ENCODE measurements at places on chromosomes 12 and 14.

- DNase-seq, result no peak
Observed at GRCh38 chr12:14663002-14663401, 33.4 kb downstream of the GUCY2C start.

GRCh38 chr12:126492181-126492580 lies 1426.9 kb downstream of the AACS start:
- DNase-seq, result no peak

DNA sequence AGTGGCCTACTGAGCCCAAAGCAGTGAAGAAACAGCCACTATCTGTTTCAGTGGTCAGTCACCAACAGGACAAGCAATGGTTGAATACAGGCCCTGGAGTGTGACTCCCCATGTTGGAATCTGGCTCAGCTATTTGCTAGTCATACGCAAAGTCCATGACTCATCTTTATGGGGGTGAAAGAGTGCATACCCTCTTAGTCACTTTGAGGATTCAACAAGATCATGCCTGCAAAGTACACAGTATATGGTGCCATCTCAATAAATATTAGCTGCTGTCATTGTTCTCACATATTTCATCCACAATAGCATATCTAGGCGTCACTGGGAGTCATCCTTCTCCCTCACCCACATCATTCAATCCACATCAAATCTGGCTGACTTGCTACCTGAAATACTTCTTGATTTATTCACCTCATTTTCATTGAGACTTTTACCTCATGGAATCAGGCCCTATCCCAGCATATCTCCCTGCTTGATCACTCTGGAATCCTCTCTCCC lies 26.4 kb upstream of the STAB2 start:
- DNase-seq, result no peak

DNA sequence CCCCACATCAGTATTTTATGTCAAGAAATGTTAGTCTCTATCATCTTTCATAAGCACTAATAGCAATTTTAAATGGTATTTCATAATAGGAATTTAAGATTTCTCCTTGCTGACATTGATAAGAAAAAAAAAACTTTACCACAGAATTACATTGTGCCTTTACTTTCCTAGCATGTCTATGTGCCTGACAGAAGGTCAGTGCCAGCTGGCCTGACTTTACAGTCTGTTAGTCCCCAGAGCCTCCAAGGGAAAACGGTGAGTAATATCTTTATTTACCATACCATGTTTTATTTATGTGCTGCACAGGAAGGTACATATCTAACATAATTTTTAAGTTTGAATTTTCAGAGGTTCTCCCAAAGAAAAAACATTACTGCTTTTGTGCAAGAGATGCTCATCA lies 152.0 kb upstream of the AEBP2 start:
- DNase-seq, result no peak

- no peak for DNase-seq
Observed at GRCh38 chr14:102594514-102595175, 2.2 kb downstream of the RCOR1 start.

- DNase-seq, result no peak
Observed at GRCh38 chr14:96270565-96271420, 14.8 kb downstream of the BDKRB1 start.

- no peak for DNase-seq
Observed at GRCh38 chr12:33588725-33589405, 149.2 kb upstream of the SYT10 start.

- no peak for DNase-seq
Observed at GRCh38 chr12:65526311-65526710, 247.8 kb downstream of the MSRB3 start.

DNA sequence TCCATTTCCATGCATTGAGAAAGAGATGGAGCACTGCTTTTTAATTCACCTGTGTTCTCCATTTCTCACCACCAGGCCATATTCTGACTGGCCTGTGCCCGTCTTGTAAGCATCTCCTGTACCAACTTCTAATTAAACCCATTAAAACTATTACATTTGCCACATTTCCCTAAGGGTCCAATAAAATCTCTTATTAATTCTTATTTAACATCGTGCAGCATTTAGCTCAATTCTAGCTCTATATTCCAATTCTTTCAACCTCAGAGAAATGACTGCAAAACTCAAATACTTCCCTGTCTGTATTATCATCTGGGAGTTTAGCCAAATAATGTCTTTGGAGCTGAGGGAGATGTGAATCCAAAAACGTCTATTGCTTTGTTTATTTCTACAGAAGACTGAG lies 495.4 kb upstream of the TMEM132C start:
- DNase-seq, result no peak

- DNase-seq, result no peak
Observed at GRCh38 chr12:58068706-58069105, 127.3 kb downstream of the ATP23 start.

- DNase-seq, result no peak
Observed at GRCh38 chr12:24230061-24230701, 280.7 kb upstream of the SOX5 start.

DNA sequence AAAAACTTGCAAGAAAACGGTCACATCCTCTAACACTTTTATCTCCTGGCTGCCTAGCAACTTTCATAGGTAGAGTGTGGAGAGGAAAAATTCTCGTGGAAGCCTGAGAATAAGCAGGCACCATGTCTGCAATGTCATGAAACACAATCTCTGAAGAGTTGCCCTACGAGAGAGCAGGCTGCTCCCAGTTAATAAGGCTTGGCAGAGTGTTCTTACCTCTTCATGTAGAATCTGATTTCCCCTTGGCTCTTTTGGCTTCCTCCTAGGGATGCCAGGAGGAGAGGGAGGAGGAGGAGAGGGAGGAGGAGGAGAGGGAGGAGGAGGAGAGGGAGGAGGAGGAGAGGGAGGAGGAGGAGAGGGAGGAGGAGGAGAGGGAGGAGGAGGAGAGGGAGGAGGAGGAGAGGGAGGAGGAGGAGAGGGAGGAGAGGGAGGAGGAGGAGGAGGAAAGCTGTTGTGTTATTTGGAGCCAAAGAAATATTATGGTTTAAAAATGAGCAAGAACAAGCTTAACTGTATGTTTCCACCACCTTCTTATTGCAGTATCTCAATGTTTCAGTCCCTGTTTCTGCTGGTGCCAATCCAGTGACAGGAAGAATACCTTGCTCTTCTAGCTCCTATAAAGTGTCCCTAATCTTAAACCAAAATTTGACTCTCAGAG lies 52.9 kb downstream of the EGLN3 start:
- DNase-seq, result peak; percentile 7

- DNase-seq, result no peak
Observed at GRCh38 chr14:68994056-68994455, 15.0 kb upstream of the ACTN1 start.

- no peak for DNase-seq
Observed at GRCh38 chr14:50363714-50364111, 33.0 kb downstream of the CDKL1 start.

- DNase-seq, result no peak
Observed at GRCh38 chr14:103909531-103910261, 18.6 kb upstream of the TDRD9 start.

DNA sequence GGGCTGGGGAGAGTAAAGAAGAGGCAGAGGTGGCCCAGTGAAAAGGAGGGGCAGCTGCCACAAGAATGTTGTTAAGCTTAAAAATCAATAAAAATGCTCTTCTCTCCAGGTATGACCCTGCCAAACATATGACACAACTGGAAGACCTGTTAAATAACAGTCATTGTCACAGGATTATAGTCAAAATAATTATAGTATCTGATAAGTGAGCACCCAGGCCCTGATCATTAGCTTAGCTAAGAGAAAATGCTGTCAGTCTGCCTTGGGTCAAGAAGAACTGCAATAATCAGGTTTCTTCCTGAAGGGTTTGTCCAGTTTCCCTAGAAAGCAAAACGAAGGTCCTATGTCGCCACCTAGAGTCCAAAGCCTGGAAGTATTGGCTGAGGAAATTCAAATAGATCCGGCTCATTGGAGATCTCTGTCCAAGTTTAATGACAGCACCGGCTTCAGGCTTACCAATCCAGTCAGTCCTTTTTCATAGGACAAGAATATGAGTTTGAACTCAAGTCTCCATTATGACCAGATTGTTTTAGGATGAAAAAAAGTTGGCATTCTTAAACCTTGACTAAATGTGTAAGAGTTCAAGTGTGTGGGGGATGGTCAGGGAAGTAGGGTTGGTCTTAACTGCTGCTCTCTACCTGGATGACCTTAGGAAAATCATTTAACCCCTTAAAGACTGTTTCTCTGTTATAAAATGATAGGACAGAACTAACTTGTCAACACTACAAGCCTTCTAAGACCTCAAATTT lies 22.5 kb upstream of the NKX2-8 start:
- DNase-seq, result peak; percentile 47

DNA sequence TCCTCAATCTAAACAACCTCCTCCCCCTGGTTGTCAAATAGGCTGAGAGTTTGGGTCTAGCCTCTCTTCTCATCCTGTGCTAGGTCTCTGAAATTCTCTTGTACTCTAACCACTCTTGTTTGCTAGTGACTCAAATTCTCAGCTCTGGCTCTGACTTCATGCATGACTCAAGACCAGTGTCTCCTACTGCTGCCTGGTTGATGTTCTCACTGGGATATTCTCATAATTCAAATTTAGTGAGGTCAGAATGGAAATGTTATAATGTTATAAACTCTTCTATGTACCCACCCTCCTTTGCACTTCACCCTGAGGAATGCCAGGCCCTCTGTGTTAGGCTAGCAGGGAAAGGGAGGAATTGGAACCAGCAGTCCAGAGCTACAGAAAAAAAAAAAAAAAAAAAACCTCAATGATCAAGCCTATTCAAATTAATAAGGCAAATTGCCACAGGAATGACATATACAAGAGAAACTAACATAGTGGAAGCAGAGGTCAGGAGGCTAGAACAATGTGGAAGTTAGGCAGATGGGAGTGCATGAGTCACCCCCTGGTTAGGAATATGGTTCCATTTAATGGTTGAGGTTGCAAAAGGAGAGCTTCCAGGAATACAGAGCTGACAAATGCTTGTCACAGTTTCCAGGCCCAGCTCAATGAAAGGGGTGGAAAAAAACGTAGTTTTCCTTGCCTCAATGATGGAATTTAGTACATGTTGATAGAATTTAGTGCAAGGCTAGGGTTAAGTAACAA lies 459.5 kb downstream of the RMST start:
- DNase-seq, result no peak

DNA sequence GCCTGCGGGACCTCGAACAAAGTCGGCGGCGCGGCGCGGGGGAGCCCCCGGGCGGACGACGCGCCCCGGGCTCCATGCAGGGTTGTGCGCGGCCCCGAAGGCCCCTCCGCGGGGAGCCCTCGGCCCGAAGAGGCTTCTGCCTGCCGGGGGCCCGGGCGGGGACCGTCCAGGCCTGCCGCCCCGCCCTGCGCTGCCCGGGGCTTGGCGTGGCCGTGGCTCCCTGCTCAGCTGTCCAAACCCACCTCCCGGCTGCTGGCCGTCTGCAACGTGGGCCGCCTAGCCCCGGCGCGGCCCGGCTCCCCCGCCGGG lies 670 bp downstream of the DYRK2 start:
- DNase-seq, result no peak

DNA sequence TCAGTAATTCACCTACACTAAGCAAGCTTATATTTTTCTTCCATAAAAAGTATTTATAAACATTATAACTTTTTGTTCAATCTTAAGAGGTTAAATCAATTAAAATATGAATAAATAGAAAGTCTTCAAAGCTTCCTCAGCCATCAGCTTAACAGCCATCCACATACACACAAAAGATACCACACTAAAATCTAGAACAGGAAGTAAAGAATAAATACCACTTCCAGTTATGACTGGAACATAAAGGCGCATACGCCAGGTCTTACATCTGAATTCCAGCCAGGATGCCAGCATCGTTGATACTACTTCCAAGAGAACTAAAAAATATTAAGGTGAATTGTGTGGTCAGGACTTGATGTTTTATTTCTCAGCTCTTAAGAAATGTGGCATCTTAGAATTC lies 17.0 kb downstream of the SIX1 start:
- DNase-seq, result no peak

DNA sequence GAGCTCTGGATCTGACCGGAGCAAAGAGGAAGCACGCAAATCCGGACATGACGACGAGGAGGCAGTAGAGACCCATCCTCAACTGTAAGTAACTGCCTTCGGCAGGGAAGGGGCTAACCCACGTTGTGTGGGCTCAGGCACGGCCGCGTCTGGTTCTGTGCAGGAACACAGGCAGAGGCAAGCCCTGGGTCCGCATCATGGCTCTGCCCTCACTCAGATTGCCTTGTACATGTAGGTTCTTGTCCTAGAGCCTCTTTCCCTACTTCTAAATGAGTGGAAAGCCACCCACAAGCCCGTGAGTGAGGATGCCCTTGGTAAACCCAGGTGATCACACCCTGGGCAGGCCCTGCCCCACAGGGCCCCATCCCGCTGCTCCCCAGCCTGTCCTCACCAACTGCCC lies 8.9 kb upstream of the RPLP0 start:
- no peak for DNase-seq

- no peak for DNase-seq
Observed at GRCh38 chr12:21675641-21676040, 18.0 kb upstream of the LDHB start.

DNA sequence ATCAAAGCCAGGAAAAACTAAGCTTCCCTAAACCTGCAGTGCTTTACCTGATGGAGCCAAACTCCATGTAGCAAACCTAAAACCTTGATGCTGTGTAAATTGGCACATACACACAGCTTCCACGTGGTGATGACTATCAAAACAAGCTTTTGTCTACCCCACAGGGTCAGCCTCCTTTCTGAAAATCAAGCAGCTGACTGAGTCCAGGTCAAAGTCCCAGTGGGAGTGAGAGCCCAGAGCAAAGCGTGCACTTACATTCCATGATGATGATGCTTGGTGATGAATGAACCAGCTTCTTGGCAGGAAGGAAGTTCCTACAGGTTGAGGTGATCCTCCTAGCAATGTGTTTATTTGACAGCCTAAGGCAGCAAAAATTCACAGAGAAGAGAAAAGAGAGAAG lies 630.0 kb upstream of the TBX3 start:
- no peak for DNase-seq

Measured in putamen (tissue), 1 donor.